ENCODE measurements at places on chromosomes 4 and X.

- no peak for DNase-seq
Observed at GRCh38 chr4:77418333-77418732, 187.3 kb upstream of the CXCL13 start.

GRCh38 chrX:118983513-118983912 lies 9.1 kb downstream of the LONRF3 start:
- DNase-seq = no peak

GRCh38 chr4:11824566-11824965 lies 395.9 kb upstream of the HS3ST1 start:
- no peak for DNase-seq

- no peak for DNase-seq
Observed at GRCh38 chrX:112247714-112248113, 165.1 kb upstream of the TRPC5 start.

DNA sequence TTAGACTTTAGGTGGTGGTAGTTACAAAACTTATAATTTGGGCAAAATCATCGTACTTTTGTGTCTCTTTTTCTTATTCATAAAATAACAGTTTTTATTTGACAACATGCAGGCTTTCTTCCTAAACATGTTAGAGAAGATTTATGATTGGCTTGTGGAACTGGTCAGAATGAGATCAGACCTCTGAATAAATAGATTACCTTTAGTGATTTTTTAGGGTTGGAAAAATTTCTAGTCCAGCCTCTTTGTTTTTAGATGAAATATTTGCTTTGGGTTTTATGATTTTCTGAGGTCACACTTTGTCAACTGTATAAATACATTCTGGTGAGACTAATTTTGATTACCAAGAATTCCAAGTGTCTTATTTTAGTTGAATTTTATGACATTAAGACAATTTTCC lies 29.2 kb downstream of the MOB1B start:
- DNase-seq = no peak

- DNase-seq = no peak
Observed at GRCh38 chrX:71618303-71618721, at the start of gene CXCR3. Gene CXCR3 (minus strand): TSS chrX:71618511. CDS start chrX:71618449, 62 bp downstream.

DNA sequence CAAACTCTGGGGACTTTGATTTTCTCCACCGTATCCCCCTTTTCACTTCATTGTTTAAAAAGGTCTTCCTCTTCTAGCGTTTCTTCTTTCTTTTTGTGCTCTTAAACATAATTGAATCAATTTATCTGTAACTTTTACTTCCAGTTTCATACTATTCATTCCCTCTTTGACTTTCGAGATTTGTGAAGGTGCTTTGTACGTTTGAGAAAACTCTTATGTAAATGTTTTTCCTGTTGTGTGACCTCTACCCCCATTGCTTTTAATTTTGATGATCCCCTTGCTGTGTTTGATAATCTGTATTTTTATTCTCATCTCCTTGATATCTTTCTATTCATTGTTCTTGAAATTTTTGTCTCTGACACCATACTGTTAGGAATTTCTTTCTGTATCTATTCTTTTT lies 4.8 kb downstream of the USP38 start:
- DNase-seq = no peak

GRCh38 chrX:111868726-111869638 lies 7.0 kb upstream of the TRPC5OS start:
- DNase-seq = no peak

GRCh38 chrX:38923451-38923969 lies 122.3 kb downstream of the MID1IP1 start:
- DNase-seq = no peak

- no peak for DNase-seq
Observed at GRCh38 chrX:48854898-48855297, 19.5 kb upstream of the PCSK1N start.

DNA sequence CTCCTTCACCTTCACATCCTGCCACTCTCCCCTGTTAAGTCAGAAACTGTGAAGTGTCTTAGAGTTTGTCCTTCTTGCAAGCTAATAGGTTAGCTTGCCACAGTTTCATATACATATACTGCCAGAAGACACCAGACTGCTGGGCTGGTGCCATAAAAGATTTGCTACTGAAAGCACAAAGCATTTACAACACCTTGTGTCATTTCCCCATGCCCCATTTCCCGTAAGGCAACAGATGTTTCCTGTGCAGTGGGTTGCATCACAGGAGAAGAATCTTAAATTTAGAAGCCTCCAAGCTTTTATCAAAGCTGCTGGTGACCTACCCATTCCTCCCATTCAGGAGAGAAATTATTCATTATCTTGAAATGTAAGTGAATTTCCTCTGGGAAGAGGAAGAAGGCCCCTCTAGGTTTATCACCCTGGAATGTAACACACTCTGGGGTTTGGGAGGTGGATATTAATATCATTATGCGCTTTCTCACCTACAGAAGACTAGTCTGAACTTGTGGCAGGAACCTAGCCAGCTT lies 34.5 kb upstream of the RAB33B start:
- no peak for DNase-seq

GRCh38 chr4:137393044-137393443 lies 139.2 kb downstream of the PCDH18 start:
- DNase-seq = no peak

DNA sequence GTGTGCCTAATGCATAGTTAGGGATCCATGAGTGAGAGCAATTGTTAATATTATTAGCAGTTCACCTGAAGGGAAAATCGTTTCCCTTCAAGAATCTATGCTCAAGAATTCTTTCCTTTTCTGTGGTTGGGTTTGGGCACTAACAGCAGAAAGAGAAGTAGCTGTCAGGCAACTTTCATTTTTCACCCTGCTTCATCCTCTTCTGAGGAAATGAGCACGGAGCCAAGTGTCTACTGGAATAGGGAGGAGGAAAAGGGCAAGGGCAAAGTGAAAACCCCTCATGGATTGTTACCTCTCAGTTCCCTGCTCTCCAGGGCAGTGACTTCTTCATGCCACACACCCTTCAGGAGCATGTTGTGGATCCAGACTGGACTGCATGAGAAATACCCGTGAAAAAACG lies 2.6 kb upstream of the HPGDS start:
- no peak for DNase-seq

GRCh38 chrX:14573161-14573560 lies 43.8 kb downstream of the GLRA2 start:
- no peak for DNase-seq

GRCh38 chrX:137227151-137227550 lies 193.4 kb upstream of the GPR101 start:
- no peak for DNase-seq

- DNase-seq = no peak
Observed at GRCh38 chr4:86271057-86271456, 88.8 kb downstream of the MAPK10 start.

GRCh38 chrX:140355429-140355828 lies 149.4 kb downstream of the SOX3 start:
- DNase-seq = no peak

DNA sequence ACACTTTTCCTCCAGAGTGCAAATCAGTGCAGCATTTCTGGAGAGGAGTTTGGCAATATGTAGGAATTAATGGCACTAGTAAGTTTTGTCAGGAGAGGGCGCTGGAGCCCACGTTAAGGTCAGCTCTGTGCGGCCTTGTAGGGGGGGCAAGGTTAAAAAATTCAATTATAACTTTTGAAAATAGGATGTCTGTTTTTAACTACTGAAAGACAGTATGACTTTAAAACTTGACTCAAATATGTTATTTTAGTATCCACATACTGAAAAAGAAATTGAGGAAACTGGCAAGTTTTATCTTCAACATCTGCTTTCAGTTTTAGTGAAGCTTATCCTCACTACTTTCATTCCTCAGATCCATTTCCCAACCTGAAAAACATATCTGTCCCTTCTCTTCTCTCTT lies 30.9 kb upstream of the HSD17B13 start:
- no peak for DNase-seq

GRCh38 chrX:13092455-13092941 lies 48.1 kb upstream of the FAM9C start:
- peak; percentile 4 for DNase-seq

DNA sequence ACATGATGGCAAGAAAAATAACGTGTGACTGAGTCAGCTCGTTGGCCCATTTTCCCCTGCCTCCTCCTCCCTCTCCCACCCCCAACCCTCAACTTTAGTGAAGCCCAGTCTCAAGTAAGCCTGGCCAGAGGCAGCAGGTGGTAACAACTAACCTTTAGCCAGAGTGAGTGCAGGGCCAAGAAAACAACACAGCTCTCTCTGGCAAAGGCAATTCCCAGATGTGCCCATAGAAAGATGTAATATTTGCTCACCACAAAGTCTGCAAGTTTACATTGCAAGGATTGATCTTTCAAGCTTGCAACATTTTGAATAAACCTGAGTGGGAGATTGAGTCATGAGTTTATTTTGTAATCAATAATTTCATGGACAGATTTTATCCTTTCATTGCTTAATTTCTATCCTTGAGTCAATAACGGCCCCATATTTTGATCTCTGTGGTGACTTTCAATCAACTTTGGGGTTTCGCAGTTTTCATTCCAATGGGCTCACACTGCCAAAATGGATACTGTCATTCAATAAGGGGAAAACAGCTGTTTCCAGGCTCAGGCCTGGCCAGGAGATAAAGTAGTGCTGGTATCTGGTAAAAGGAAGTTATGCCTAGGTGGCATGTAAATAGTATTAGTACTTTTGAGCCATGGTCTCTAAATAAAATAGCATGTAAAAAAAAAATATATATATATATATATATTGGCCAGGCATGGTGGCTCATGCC lies 130.7 kb upstream of the TMEM164 start:
- no peak for DNase-seq

GRCh38 chr4:143514497-143514896 lies 995 bp downstream of the SMARCA5 start:
- DNase-seq = peak; percentile 10

- no peak for DNase-seq
Observed at GRCh38 chr4:115424852-115425251, 311.4 kb upstream of the NDST4 start.

- no peak for DNase-seq
Observed at GRCh38 chrX:16678689-16679088, 28.7 kb downstream of the S100G start.

GRCh38 chr4:80082693-80083092 lies 9.7 kb upstream of the ANTXR2 start:
- DNase-seq = no peak

DNA sequence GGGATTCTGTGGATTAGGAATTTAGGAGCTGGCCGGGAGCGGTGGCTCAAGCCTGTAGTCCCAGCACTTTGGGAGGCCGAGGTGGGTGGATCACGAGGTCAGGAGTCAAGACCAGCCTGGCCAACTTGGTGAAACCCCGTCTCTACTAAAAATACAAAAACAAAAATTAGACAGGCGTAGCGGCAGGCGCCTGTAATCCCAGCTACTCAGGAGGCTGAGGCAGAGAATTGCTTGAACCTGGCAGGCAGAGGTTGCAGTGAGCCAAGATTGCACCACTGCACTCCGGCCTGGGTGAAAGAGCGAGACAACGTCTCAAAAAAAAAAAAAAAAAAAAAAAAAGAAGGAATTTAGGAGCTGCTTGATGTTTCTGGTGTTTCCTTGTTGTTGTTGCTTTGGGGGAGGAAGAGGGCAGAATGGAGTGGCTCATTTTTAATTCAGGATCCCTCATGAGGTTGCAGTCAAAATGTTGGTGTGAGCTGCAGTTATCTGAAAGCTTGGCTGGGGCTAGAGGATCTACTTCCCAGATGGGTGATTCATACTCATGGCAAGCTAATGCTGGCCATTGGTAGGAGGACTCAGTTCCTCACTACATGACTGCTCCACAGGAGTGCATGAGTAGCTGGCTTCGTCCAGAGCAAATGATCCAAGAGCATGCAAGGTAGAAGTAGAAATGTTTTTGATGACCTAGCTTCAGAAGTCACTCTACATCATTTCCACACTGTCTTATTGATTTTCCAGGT lies 26.5 kb upstream of the JADE1 start:
- no peak for DNase-seq

GRCh38 chr4:156734965-156735895 lies 236.4 kb downstream of the PDGFC start:
- DNase-seq = no peak

All from hypothalamus (tissue), 51 donors.